ENCODE measurements at places on chromosomes 2 and 18.

DNA sequence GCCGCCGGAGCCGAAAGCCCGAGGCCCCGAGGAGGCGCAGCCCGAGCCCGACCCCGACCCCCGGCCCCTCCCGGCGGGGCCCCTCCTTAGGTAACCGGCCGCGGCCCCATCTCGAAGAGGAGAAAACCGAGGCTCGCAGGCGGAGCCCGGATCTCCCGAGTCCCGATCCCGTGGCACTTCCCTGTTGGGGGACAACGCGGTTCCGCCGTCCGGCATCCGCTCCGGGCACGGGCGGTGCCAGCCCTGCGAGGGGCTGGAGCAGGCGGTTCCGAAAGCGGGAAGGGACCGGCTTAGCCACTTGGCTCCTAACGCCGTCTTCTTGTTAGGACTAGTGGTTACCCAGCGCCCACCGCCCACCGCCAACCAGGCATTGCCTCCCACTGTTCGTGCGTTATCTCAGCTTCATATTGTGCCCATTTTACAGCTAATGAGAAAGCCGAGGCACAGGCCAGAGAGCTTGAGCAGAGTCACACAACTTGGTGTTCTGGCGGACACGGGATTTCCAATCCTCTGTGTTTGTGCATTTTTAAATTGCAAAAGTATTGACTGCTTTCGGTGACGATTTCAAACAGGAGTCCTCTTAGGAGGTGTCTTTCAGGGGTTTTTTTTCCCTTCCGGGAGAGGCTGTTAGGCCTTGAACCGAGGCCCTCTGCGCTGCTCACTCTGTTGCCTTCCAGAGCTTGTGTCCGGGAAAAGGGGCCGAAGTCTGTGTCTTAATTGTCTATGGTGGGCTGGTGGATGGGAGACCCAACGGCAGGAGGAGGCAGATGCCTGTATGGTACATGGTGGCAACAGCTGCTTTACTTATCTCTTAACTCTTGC is 562 bp downstream of the CENPA start:
- H3K27me3 ChIP-seq, result no peaks in the 10 kb centered on the region
- DNase-seq, result no peak
- H3K4me1 ChIP-seq, result peaks cover 3% of the 10 kb centered on the region
- H3K27ac ChIP-seq, result no peak overlapping the region
- peak overlapping the region; percentile 79 for H3K4me3 ChIP-seq

DNA sequence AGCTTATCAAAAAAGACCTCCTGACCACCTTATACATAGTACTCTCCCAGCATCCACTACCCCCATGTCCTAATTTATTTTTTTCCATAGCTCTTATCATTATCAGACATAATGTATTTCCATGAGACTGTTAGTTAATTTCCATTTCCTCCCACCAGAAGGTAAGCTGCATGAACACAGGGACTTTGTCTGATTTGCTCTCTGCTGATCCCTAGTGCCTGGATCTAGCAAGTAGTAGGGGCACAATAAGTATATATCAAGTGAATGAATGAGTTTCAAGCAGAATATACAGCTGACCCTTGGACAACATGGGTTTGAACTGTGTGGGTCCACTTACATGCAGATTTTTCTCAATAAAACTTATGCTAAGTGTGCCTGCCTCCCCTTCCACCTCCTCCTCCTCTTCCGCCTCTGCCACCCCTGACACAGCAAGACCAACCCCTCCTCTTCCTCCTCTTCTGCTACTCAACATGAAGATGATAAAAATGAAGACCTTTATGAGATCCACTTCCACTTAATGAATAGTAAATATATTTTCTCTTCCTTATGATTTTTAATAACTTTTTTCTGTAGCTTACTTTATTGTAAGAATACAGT is 53.8 kb downstream of the CTAGE1 start:
- H3K27ac ChIP-seq, result no peak overlapping the region
- no peaks in the 10 kb centered on the region for H3K4me1 ChIP-seq
- H3K27me3 ChIP-seq, result no peaks in the 10 kb centered on the region
- H3K36me3 ChIP-seq, result no peaks in the 10 kb centered on the region
- DNase-seq, result no peak

DNA sequence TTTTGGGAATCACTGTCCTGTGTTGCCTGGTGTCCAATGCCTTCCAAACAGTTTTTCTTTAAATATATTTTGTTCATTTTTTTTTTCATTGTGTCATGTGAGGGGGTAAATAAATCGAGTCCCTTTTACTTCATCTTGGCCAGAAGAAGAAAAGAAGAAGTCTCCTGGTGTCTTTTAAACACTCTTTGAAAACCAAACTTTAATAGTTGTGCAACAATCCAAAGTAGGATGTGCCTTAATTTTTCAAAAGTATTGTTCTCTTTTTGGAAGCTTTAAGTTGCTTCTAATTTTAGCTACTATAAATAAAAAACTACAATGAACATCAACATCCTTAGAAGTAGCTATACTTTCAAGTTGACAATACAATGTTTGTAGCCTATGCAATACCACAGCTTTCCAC is 154.9 kb downstream of the ATAD2B start:
- H3K4me3 ChIP-seq, result no peak overlapping the region
- DNase-seq, result no peak
- no peaks in the 10 kb centered on the region for H3K36me3 ChIP-seq
- H3K27me3 ChIP-seq, result no peaks in the 10 kb centered on the region

DNA sequence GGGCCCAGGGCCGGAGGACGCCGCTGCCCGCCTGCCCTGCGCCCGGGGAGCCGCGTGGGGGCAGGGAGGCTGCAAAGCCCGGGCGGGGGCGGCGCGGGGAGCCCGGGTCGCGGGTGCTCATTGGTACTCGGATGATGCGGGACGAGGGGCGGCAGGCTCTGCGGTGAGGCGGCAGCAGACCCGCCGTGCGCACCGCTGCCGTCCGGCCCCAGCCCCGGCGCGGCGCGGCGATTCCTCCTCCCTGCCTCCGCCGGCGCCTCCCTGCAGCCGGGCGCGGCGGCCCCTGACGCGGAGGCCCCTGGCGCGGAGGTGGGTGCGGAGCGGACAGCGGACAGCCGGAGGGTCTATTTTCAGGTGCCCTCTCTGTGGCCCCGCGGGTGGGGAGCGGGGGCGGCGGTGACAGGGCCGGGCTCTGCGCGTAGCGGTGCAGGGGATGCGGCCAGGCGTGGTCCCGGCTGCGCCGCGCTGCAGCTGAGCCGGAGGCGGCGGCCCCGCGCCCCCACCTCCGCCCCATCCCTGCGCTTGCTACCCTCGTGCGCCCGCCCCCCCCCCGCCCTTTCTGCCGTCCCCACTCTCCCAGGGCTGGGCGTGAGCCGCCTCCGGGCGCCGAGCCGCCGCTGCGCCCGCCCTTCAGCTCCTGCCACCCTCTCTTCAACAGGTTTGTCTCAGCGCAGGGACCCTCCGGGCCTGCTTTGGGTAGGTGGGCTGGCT is 640 bp downstream of the SPTBN1 start:
- H3K36me3 ChIP-seq, result no peaks in the 10 kb centered on the region
- H3K4me3 ChIP-seq, result peak overlapping the region; percentile 94
- DNase-seq, result no peak
- peak overlapping the region; percentile 87 for H3K27ac ChIP-seq

- no peak overlapping the region for H3K27ac ChIP-seq
- H3K4me3 ChIP-seq, result no peak overlapping the region
Measured at GRCh38 chr2:239763433-239764097, 261.6 kb downstream of the NDUFA10 start.

GRCh38 chr2:6791682-6792081 is 74.0 kb downstream of the CMPK2 start:
- DNase-seq, result no peak
- no peaks in the 10 kb centered on the region for H3K4me1 ChIP-seq
- no peak overlapping the region for H3K27ac ChIP-seq

DNA sequence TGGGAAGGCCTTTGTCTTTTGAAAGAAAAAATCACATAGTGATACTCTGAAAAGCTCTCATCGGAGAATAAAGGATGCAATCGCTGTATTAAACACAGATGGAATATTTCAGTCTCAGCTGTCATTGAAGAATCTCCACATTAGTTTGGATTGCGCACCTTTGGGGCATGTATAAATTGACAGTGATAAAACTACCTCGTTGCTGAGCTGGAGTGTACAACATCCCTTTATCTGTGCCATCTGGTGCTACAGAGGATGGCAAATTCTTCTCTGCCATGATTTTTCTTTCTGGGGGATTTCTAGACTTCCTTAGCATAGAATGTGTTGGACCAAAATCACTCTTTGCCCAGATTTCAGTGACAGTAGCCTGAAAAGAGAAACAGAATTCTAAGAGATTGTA is 185.3 kb downstream of the PARD3B start:
- H3K27ac ChIP-seq, result no peak overlapping the region
- H3K4me1 ChIP-seq, result no peaks in the 10 kb centered on the region
- no peaks in the 10 kb centered on the region for H3K27me3 ChIP-seq
- no peaks in the 10 kb centered on the region for H3K36me3 ChIP-seq
- H3K4me3 ChIP-seq, result no peak overlapping the region
- DNase-seq, result no peak

GRCh38 chr18:8858888-8859511 is 153.6 kb downstream of the MTCL1 start:
- H3K27ac ChIP-seq, result no peak overlapping the region
- H3K4me1 ChIP-seq, result no peaks in the 10 kb centered on the region
- H3K4me3 ChIP-seq, result no peak overlapping the region
- no peaks in the 10 kb centered on the region for H3K36me3 ChIP-seq
- no peaks in the 10 kb centered on the region for H3K27me3 ChIP-seq
- no peak for DNase-seq

DNA sequence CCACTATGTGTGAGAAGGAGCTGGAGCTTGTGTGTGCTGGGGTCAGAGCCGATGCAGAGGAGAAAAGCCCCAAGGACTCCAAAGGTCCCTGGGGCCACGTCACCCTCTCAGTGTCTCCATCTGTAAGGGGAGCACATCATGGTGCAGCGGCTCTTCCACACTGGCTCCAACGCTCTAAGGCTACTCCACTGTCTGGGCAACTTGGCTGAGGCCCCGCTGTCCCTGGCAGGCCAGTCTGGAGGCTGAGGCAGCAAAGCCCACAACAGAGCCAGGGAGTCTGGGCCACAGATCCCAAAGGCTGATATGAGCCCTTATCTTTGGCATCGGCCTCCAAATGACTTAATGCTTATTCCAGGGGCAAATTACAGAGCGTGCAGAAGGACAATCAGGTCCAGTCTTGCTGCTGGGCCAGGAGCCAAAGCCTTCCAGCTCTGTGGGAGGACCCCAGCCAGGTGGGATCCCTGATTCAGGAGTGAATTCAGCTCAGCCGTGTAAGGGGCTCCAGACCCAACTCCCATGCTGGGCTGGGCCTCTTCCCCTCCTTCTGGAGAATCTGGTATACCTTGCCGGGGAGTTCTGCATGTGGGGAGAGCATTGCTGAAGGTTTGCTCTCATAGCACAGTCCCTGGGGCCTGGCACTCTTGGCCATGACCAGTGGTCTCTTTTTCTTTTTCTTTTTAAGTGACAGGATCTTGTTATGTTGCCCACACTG is 1.8 kb upstream of the DUSP2 start:
- H3K27ac ChIP-seq, result peak overlapping the region; percentile 89
- H3K4me1 ChIP-seq, result peaks cover 22% of the 10 kb centered on the region
- no peaks in the 10 kb centered on the region for H3K36me3 ChIP-seq

- H3K4me3 ChIP-seq, result no peak overlapping the region
- H3K4me1 ChIP-seq, result no peaks in the 10 kb centered on the region
- no peak for DNase-seq
- H3K27me3 ChIP-seq, result no peaks in the 10 kb centered on the region
- no peaks in the 10 kb centered on the region for H3K36me3 ChIP-seq
Measured at GRCh38 chr2:189477756-189478155, 36.5 kb downstream of the WDR75 start.

DNA sequence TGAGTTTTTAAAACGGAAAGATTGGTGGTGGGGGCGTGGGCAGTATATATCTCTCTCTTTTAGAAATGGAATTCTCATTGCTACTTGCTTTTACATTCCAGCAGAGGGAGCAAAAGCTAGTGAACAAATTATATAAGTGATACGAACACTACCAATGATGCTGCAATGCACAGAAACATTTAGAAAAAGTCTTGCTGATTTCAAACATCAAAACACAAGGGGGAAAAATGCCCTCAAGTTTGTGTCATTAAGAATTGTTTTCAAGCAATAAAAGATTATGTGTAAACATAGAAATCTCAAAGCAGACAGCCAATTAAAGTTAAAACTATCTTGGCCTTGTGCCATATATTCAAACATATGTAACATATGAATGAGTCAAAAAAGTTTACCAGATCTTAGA is 296.3 kb upstream of the KCNJ3 start:
- no peak overlapping the region for H3K4me3 ChIP-seq
- no peaks in the 10 kb centered on the region for H3K27me3 ChIP-seq
- no peak overlapping the region for H3K27ac ChIP-seq
- no peaks in the 10 kb centered on the region for H3K36me3 ChIP-seq

DNA sequence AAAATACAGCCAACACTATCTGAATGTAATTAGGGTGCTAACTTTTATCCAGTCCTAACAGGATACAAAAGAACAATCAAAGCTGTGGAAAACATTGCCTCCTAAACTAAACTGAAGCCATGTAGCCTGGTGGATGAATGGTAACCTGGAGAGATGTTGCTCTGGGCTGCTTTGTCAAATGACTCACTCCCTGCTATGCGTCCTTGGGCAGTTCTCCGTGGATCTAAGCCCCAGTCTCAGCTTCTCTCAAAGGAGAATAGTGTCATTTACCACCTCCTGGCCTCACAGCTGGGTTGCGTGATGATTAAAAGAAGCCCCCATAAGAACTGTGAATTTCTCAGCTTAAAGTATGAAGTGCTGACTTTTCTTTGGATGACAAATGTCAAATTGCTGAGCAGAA is 203.7 kb downstream of the ICOS start:
- DNase-seq, result no peak
- no peaks in the 10 kb centered on the region for H3K36me3 ChIP-seq
- H3K4me1 ChIP-seq, result no peaks in the 10 kb centered on the region
- H3K27ac ChIP-seq, result no peak overlapping the region

GRCh38 chr2:39568561-39569006 is 97.1 kb upstream of the TMEM178A start:
- H3K4me3 ChIP-seq, result no peak overlapping the region
- no peaks in the 10 kb centered on the region for H3K36me3 ChIP-seq
- H3K4me1 ChIP-seq, result no peaks in the 10 kb centered on the region
- peak overlapping the region; percentile 60 for H3K27ac ChIP-seq

GRCh38 chr2:127448526-127448925 is 30.3 kb downstream of the PROC start:
- no peak overlapping the region for H3K4me3 ChIP-seq
- no peak for DNase-seq
- H3K27ac ChIP-seq, result no peak overlapping the region
- no peaks in the 10 kb centered on the region for H3K4me1 ChIP-seq

DNA sequence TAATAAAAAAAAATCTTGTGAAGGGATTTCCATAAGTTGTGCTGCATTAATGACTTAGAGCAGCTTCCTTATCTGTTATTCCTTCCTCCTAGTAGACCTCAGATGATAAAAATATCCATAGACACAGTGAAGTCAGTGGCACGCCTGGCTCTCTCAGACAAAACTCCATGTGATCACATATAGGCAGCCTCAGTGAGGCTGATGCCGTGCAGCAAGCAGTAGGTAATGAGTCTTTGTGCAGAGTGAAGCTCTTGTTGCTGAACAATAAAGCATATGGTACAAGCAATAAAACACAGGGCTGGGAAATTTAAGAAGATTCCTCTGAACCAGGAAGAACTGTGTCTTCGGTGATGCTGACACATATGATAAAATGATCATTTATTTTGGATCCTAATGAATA is 102.7 kb downstream of the CSRNP3 start:
- no peaks in the 10 kb centered on the region for H3K36me3 ChIP-seq
- no peaks in the 10 kb centered on the region for H3K4me1 ChIP-seq
- no peak for DNase-seq
- no peak overlapping the region for H3K27ac ChIP-seq
- H3K27me3 ChIP-seq, result no peaks in the 10 kb centered on the region

- H3K4me1 ChIP-seq, result no peaks in the 10 kb centered on the region
- H3K36me3 ChIP-seq, result no peaks in the 10 kb centered on the region
- no peak overlapping the region for H3K4me3 ChIP-seq
- DNase-seq, result no peak
- no peak overlapping the region for H3K27ac ChIP-seq
Measured at GRCh38 chr2:97900806-97901205, 94.9 kb downstream of the TMEM131 start.

Data from breast epithelium (tissue), 4 donors.